ENCODE measurements at places on chromosomes 3 and 15. TPM values are rescaled to one million over a fixed set of nuclear protein-coding genes. Genes with fewer than 3 reads are reported as not detected.

MST1 gene
- 13.2 TPM for total RNA-seq

FYCO1 gene
- total RNA-seq = 56.8 TPM

CMTM8 gene
- 0.78 TPM for total RNA-seq

UBE3A gene
- total RNA-seq = 84.6 TPM

GAP43 gene
- total RNA-seq = 6.1 TPM

ANKRD63 gene
- total RNA-seq = not detected

SNURF gene
- total RNA-seq = 40.3 TPM

C15orf62 gene
- total RNA-seq = not detected

AMIGO3 gene
- not detected for total RNA-seq

MAGEF1 gene
- total RNA-seq = 16.4 TPM

CX3CR1 gene
- total RNA-seq = not detected

PARP15 gene
- total RNA-seq = 0.13 TPM

ROPN1 gene
- total RNA-seq = not detected

STX19 gene
- total RNA-seq = 0.07 TPM

GPR27 gene
- total RNA-seq = 0.26 TPM

C3orf70 gene
- total RNA-seq = 0.46 TPM

ATP2C1 gene
- 172 TPM for total RNA-seq

FMN1 gene
- 2.5 TPM for total RNA-seq

FSIP1 gene
- total RNA-seq = 1.6 TPM

SERPINI2 gene
- total RNA-seq = not detected

DUOX1 gene
- total RNA-seq = not detected

PATL2 gene
- 0.33 TPM for total RNA-seq

ROBO2 gene
- total RNA-seq = 0.43 TPM

PPIB gene
- total RNA-seq = 971 TPM

CTXN2 gene
- total RNA-seq = not detected

NR1I2 gene
- 0.20 TPM for total RNA-seq

SFMBT1 gene
- 4.5 TPM for total RNA-seq

ASB14 gene
- not detected for total RNA-seq

SEMA3G gene
- total RNA-seq = 0.13 TPM

PLSCR5 gene
- total RNA-seq = not detected

SCAANT1 gene
- total RNA-seq = not detected

BTBD1 gene
- 113 TPM for total RNA-seq

RAB27A gene
- total RNA-seq = 9.1 TPM
